ENCODE measurements at places on chromosomes 3 and 15.
A peak's percentile ranks its signal among the peaks of the same experiment; 100 is the strongest.

GRCh38 chr3:188827576-188827975 lies 344.2 kb upstream of the TPRG1 start:
- DNase-seq, result peak; percentile 21

- DNase-seq, result no peak
Measured at GRCh38 chr3:12268049-12268735, 20.7 kb upstream of the PPARG start.

DNA sequence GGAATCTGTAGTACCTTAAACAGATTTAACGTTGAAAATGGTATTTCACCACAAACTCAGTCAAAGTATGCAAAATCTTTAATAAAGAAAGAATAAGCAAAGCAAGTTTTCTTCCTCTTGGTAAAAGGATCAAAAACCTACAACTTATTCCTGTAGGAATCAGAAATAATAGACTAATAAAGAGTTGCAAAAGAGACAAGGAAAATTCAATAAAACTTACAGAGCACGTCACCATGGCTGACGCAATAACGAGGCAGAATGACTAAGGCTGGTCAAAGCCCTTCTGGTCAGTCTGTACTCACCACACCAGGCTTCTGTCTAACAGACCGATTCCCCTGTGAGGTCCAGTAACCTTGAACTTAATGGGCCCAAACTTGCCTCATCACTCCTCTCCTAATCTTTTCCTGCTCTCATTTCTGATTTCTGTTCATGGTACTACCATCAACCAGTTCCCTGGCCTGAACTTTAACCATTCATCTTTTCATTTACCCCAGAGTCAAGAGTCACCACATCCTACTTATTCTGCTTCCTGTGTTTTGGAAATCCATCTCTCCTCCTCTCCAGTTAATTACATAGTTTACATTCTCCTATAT lies 5.0 kb downstream of the MASP1 start:
- DNase-seq, result no peak

DNA sequence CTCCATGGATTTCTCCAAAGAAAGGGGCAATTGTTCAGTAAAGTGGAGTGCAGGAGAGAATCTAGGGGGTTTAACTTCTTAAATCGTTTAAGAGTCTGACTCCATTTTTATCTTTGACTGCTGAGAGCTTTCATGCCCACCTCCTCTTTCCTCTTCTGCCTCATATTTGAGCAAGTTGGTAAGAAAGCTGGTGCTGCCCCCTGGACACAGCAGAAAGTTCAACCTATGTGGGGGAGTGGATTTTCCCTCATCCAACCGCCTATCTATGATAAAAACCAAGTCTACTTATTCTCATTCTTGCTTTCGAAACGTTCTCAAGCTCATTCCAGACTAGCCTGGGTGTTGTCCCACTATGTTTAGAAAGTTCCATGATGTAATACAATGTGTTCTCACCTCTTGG lies 26.0 kb downstream of the HHLA2 start:
- no peak for DNase-seq

GRCh38 chr3:12948371-12948770 lies 107.0 kb upstream of the RPL32 start:
- no peak for DNase-seq

GRCh38 chr15:59457103-59457502 lies 19.1 kb downstream of the FAM81A start:
- DNase-seq, result no peak

DNA sequence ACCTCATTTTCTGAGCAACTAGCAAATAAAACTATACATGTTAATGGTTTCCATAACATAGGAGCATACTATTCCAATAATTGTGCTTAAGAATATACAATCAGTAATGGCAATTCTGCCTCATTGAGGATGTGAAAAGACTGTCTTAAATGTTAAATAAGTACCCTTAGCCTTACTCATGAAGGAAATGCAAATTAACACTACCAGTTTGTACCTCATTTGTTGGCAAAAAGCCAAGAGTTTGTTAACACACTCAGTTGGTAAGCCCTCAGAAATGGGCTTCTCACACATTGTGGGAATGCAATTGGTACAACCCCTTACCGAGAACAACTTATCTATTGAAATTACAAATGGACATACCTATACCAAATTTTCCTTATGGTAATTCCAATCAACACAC lies 9.2 kb upstream of the STT3B start:
- no peak for DNase-seq

- DNase-seq, result no peak
Measured at GRCh38 chr3:192915304-192915703, 2.4 kb downstream of the MB21D2 start.

- DNase-seq, result no peak
Measured at GRCh38 chr3:162740941-162741596, 1244.5 kb downstream of the OTOL1 start.

DNA sequence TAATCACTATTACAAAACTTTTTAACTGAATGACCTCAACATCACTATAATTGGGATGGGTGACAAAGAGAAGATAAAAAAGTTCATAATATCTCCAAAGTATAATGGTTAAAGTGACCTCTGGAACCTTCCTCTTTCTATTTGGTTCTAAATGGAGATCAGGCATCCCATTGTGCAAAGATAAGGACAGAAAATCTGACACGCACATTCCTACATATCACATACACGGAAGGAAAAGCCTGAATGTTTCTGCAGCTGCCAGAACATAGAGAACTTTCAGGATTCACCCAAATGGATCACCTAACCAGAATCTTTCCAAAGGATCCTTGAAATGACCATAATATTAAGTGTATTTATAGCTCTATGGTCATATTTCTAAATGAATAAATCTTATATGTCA lies 128.2 kb downstream of the TFDP2 start:
- DNase-seq, result no peak

DNA sequence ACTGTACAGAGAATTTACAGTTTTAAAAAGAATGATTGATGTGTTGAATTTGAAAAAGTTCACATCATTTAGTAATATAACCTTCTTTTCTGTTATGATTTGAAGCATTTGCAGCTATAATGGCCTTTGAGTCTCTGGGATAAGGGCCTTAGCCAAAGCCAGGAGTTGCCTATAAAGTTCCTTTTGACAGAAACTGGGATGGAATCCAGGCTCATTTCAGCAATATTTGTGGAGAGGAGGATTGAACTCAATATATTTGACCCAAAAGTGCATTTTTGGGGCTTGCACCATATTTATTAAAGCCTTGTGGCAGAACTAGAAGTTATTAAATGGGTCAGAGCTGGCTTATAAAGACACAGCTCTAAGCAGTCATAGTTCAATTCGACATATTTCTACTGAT lies 348.7 kb upstream of the EPHA3 start:
- no peak for DNase-seq

GRCh38 chr15:67384761-67385160 lies 130.2 kb downstream of the IQCH start:
- no peak for DNase-seq

- DNase-seq, result no peak
Measured at GRCh38 chr3:138888560-138888959, 53.8 kb upstream of the PIK3CB start.

GRCh38 chr15:26051761-26052675 lies 188.9 kb upstream of the ATP10A start:
- DNase-seq, result no peak

DNA sequence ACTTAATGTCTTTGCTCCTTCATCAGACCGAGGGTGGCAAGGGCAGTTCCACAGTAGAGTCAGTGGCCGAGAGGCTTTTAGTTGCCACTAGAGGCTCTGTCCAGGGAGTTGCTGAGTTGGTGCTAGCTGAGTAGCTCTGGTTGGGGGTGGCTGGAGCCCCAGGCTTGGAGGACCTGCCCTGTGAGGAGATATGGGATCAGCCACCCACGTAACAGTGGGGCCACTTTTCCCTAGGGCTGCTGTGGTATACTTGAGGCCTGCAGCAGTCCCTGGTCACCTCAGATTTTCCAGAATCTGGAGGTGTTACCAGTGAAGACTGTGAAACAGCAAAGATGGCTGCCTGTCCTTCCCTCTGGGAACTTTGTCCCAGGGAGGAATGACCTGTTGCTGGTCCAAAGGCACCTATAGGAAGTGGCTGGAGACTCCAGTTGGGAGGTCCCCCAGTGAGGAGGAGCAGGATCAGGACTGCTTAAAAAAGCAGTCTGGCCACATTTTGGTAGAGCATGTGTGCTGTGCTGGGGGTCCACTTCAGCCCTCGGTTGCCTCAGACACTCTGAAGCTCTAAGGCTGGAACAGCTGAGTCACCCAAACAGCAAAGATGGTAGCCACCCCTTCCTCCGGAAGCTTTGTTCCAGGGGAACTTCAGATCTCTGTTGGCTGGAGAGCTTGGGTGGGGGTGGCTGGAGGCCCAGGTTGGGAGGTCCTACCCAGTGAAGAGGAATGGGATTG lies 72.9 kb downstream of the AKAP13 start:
- DNase-seq, result no peak

DNA sequence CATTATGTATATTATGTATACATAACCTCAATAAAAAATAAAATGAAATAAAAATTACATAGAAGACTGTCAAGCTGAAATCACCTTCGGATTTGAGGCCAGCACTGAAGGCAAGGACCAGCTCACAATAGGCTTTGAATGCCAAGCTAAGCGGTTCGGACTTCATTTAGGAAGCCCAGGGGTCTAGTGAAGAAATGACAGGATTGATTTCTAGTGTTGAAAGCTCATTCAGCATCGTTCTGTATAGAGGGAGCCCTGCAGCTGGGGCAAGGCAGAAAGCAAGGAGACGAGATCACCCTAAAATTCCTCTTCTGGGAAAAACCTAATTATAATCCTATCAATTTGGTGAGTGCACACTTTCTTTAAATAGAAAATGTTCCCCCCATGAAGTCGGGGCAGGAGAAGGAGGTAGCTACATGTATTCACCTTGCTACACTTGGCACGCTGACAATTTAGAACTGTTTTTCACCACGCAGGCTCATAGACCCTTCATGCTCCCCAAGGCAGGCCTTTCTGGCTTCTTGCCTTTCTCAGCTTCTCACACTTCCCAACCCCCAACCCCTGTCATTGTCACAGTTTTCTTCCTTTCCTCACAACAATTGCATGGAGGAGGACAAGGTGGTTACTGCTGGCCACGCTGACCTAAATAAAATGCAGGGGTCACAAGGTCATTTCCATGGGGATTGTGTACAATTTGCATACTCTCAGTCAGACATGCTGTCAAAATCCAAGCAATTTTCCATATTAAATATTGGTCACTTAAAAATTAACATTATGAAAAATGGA lies 44.4 kb upstream of the SSR3 start:
- no peak for DNase-seq

GRCh38 chr3:100005665-100006393 lies 108.5 kb downstream of the FILIP1L start:
- no peak for DNase-seq

DNA sequence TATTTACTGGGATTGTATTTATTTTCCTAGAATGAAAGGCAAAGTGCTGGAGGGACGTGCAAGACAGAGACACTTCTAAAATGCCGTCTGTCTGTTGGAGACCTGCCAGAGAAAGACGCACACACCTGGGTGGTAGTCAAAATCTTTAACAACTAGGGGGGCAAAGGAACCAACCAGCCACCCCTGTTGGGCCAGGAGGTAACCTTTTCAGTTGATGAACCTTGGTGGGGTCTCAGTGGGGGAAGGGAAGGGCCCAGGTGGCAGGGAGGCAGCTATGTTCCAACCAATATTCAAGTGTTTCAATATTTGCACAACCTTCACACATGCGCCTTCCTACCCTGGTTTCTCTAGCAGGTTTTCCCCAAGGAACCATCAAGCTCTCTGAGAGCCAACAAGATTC lies 99.0 kb downstream of the MEGF11 start:
- no peak for DNase-seq

DNA sequence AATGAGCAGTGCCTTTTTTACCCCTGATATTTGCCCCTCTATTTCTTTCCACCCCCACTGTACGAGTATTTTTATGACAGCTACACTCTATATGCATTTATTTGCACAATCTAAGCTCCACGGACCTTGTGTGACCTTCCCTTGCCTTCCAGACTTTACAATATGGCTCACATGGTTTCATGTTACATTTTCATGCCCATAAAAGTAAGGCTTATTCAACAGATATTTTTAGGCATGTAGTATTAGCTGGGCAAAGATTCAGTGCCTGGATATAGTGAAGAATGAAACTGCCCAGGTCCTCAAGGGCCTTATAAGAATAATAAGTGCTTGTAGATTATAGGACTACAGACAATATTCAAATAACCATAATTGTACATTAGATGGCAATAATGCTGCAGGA lies 481.9 kb upstream of the CNTN4 start:
- DNase-seq, result no peak

GRCh38 chr3:133412183-133413132 lies 12.6 kb downstream of the BFSP2 start:
- DNase-seq, result no peak

- DNase-seq, result no peak
Measured at GRCh38 chr3:165201964-165202363, 5.8 kb upstream of the SLITRK3 start.

GRCh38 chr3:26259176-26259575 lies 363.4 kb upstream of the LRRC3B start:
- no peak for DNase-seq

- DNase-seq, result no peak
Measured at GRCh38 chr3:30741889-30742288, 135.5 kb downstream of the TGFBR2 start.

DNA sequence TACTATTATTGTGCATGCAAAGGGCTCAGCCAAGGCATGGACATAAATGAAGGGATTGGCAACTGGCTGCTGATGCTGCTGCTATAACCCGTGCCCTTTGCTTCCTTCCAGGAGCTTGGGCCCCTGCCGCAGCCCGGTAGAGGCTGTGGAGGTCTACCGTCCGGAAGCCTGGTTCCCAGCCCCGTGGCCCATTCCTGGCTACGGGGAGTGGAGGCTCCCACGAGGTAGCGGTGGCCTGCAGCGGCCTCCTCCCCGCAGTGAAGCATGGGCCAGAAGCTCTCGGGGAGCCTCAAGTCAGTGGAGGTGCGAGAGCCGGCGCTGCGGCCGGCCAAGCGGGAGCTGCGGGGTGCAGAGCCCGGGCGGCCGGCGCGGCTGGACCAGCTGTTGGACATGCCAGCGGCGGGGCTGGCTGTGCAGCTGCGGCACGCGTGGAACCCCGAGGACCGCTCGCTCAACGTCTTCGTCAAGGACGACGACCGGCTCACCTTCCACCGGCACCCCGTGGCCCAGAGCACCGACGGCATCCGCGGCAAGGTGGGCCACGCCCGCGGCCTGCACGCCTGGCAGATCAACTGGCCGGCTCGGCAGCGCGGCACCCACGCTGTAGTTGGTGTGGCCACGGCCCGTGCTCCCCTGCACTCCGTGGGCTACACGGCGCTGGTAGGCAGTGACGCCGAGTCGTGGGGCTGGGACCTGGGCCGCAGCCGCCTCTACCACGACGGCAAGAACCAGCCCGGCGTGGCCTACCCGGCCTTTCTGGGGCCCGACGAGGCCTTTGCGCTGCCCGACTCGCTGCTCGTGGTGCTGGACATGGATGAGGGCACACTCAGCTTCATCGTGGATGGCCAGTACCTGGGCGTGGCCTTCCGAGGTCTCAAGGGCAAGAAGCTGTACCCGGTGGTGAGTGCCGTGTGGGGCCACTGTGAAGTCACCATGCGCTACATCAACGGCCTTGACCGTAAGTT lies 15.0 kb downstream of the SPSB4 start:
- no peak for DNase-seq

DNA sequence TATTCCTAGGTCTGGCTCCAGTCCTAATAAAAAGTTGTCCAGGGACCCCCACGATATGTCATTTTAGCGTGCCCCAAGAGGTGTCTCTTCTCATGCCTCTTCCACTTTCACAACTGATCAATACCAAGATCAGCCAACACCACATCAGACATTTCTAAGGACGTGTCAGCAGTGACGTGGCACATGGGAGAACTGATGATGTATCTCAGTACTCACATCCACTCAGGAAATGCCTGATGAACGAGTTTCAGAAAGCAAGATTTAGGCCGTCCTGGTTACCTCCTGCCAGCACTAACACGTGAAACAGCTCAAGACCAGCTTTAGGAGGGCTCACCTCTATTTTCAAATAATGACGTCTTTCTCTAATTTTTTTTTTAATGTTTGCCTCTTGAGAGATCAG lies 19.6 kb downstream of the VGLL4 start:
- no peak for DNase-seq

Measured in HTR-8/SVneo (cell line).